ENCODE measurements at places on chromosomes 5 and 9. TPM values are rescaled to one million over a fixed set of nuclear protein-coding genes. Genes with fewer than 3 reads are reported as not detected.

SLC6A19 gene
- total RNA-seq: under 0.01 TPM

CIZ1 gene
- 12.0 TPM for total RNA-seq

CDC20B gene
- total RNA-seq: not detected

IGFBPL1 gene
- total RNA-seq: 1.0 TPM

HRH2 gene
- 1.0 TPM for total RNA-seq

All from skeletal muscle tissue (tissue), 5 donors.